Keratinocyte (primary cell): ENCODE measurements at places on chromosomes 13 and 19.

- DNase-seq: no peak
Observed at GRCh38 chr19:21321134-21321533, 8.1 kb downstream of the ZNF708 start.

DNA sequence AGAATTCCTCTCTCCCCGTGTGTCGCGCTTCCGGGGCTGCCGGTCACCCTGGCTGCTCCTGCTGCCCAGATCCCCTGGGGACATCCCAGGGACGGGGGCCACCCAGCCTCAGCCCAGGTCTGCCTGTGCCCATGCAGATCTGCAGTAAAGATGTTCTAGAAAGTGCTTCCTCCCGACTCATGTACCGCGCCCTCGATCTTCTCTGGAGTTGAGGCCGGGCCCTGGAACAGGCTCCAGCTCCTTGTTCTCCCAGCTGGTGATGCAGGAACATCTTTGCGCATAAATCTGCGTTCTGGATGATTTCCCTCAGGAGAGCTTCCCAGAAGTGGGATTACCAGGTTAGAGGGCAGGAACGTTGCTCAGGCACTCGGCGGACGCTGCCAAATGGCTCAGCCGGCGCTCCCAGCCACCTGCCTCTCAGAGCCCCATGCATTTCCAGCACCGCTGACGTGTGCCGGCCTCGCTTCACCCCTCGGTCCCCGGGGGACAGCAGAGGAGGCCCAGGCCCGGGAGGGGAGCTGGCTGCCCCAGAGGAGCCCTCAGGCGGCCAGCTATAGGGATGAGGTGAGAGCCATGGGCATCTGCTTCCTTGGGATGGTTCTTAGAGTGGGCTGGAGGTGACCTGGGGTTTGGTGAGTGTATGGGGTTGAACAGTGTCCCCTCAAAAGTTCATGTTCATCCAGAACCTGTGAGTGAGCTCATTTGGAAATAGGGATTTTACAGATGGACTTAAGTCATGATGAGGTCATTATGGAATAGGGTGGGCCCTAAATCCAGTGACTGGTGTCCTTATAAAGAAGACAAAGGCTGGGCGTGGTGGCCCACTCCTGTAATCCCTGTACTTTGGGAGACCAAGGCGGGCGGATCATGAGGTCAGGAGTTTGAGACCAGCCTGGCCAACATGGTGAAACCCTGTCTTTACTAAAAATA is 42.6 kb downstream of the CRTC1 start:
- DNase-seq: no peak

- DNase-seq: no peak
Observed at GRCh38 chr19:11479898-11480714, 740 bp downstream of the ELAVL3 start.

GRCh38 chr13:102310691-102311418 is 91.0 kb downstream of the FGF14 start:
- DNase-seq: no peak

DNA sequence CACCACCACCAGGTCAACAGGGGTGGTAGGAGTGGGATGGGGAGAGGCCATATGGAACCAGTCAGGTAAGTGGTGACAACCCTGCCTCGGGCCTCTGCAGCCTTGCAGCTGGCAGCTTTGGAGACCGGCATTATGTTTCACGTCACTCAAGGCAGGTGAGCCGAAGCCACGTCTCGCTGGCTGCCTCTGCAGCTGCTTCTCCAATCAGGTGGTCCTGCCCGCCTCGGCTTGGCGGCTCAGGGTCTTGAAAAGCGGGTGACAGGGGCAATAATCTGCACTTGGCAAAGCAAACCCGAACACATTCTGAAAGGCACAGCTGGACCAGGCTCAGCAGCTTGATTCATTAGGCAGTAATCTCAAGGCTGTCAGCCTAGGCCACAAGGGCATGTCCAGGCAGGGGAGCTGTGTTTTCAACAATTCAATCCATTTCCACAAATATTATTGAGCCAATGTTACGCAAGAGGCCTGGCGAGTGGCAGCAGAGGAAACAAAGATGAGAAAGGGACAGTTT is 77.4 kb upstream of the PCDH8 start:
- peak; percentile 53 for DNase-seq

GRCh38 chr19:38319421-38320258 is at the start of gene KCNK6:
TSS of gene KCNK6 (plus strand) at chr19:38319845. CDS start at chr19:38319951, 106 bp downstream.
- DNase-seq: no peak

DNA sequence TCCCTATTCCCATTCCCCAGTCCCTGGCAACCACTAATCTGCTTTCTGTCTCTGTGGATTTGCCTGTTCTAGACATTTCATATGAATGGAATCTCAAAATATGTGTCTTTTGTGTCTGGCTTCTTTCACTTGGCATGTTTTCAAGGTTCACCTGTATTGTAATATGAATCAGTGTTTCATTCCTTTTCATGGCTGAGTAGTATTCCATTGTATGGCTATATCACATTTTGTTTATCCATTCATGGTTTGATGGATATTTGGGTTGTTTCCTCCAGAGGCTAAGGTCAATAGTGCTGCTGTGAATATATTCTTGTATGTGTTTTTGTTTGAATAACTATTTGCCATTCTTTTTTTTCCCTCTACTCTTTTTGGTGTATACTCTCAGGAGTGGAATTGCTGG is 24.4 kb downstream of the NCAN start:
- DNase-seq: no peak

DNA sequence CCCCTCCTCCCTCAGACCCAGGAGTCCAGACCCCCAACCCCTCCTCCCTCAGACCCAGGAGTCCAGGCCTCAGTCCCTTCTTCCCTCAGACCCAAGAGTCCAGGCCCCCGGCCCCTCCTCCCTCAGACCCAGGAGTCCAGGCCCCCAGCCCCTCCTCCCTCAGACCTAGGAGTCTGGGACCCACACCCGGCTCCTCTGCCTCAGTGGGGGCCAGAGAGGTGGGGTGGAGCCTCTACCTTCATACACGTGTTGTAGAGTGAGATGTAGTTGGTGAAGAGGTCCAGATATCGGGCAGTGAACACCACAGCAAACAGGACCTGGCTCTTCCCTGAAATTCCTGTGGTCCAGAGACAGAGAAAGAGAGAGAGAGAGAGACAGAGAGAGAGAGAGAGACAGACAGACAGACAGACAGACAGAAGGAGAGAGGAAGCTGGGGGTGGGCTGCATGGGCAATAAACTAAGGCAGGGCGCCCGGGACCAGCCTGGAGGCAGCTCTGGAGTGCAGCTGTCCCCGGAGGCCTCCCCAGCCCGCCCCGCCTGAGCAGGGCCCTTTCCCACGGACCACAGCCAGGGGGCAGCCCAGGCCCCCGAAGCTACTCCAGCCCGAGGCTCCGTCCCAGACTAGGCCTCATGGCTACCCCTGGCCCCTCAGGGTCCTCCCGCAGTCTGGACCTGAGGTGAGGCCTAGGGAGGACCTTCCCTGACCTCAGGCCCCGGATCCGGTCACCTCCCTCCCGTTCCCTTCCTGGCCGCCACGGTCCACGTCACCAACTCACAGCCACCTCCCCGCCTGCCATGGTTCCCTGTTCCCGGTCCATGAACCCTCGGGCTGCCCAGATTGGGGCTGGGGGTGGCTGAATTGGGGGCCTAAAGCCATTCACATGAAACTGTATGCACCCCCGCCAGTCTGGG is 907 bp downstream of the KDELR1 start:
- no peak for DNase-seq

- no peak for DNase-seq
Observed at GRCh38 chr13:25678398-25678797, 306.6 kb downstream of the ATP8A2 start.

DNA sequence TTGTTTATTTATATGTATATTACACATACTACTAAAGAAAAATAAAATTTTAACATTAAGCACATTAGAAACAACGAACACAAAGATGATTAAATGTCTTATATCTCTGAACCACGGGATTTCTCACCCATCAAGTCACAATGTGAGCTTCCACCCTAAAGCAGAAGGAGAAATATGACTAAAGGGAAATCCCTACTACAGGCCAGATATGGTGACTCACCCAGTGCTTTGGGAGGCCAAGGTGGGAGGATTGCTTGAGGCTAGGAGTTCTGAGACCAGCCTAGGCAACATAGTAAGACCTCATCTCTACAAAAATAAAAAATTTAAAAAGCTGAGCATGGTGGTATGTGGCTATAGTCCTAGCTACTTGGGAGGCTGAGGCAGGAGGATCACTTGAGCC is 24.6 kb downstream of the DCT start:
- no peak for DNase-seq

DNA sequence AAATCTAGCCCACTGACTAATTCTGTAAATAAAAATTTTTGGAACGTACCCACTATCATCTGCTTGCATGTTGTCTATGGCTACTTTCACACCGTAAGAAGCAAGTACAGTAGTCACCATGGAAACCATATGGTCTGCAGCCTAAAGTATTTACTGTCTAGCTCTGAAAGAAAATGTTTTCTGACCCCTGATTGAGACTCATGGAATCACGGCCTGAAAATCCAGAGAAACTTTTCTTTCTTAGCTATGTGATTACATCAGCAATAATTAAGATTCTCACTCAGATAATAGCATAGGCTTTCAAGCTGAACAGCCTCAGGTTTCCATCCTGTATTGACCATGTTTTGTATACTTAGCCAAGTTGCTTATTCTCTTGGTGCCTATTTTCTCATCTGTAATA is 264.6 kb downstream of the NHLRC3 start:
- no peak for DNase-seq

- no peak for DNase-seq
Observed at GRCh38 chr19:419721-420515, 11.0 kb upstream of the C2CD4C start.

DNA sequence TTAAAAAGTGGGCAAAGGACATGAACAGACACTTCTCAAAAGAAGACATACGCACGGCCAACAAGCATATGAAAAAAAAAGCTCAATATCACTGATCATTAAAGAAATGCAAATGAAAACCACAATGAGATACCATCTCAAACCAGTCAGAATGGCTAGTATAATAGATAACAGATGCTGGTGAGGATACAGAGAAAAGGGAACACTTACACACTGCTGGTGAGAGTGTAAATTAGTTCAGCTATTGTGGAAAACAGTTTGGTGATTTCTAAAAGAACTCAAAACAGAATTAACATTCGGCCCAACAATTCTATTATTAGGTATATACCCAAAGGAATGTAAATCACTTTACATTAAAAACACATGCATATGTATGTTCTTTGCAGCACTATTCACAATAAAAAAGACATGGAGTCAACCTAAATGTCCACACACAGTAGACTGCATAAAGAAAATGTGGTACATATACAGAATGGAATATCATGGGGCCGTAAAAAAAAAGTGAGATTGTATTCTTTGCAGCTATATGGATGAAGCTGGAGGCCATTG is 1569.0 kb downstream of the OLFM4 start:
- no peak for DNase-seq

DNA sequence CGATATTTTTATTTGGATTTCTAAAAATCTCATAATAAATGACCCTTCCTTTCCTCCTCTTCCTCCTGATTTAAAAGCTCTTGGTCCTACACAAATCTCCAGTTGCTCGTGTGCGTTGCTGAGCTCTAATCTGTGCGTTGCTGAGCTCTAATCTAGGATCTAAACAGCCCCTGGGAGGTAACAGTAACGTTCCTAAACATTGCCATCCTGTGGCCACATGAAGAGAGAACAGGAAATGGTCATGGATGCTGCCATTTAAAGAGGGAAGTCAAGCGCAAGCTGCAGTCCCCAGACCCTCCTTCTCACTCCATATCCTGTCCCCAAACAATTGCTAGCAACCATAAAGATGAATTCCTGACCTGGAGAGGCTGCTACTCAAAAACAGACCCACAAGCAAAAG is 170.8 kb downstream of the NUFIP1 start:
- no peak for DNase-seq

GRCh38 chr13:51874651-51875050 is 12.9 kb downstream of the CCDC70 start:
- DNase-seq: no peak

- no peak for DNase-seq
Observed at GRCh38 chr13:91085127-91085526, 262.4 kb upstream of the MIR17HG start.

GRCh38 chr13:20069956-20070355 is 90.9 kb downstream of the GJA3 start:
- no peak for DNase-seq

GRCh38 chr13:24218338-24218737 is 57.8 kb downstream of the SPATA13 start:
- no peak for DNase-seq

DNA sequence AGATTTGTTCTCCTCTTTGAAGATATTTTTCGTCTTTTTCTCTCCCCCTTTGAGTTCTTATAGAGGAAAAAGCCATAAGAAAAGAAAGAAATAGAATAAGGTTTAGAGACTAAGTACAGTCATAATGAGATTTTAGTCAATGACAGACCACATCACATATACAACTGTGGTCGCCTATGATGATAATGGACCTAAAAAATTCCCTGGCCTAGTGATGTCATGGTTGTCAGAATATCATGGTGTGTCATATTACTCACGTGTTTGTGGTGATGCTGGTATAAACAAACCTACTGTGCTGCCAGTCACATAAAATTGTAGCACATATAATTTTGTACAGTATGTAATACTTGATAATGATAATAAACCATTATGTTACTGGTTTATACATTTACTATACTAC is 1096.1 kb downstream of the OLFM4 start:
- no peak for DNase-seq

DNA sequence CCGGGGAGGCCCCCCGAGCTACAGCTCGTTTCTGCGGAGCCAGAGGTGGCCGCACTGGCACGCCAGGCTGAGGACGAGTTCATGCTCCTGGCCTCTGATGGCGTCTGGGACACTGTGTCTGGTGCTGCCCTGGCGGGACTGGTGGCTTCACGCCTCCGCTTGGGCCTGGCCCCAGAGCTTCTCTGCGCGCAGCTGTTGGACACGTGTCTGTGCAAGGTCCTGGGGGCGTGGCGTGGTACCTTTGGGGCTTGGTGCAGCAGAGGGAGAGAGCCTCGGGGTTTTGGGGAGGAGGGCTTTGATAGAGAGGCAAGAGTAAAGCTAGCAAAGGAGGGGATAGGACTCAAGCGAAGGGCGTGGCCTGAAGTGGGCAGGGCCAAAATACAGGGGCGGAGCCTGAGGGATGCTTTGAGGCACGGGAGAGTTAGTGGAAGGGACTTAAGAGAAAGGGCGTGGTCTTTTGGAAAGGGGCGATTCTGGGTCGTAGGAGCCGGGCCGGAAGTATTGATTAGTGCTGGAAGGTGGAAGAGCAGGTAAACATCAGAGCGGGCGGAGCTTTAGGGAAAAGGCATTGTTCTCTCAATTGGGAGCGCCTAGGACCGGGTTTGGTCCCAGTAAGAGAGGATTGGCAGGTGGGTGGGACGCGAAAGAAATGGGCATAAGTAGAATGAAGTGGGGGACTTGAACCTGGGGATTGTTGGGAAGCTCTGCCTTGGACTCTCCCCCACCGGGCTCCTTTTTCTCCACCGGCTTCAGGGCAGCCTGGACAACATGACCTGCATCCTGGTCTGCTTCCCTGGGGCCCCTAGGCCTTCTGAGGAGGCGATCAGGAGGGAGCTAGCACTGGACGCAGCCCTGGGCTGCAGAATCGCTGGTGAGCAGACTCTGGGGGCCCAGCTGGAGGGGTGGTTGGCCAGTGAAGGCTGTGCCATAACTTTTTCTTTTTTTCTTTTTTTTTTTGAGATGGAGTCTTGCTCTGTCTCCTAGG is 1.2 kb downstream of the PPM1N start:
- DNase-seq: no peak

- no peak for DNase-seq
Observed at GRCh38 chr19:14116918-14117578, 514 bp downstream of the PRKACA start.
